ENCODE measurements at places on chromosomes 13 and 19.
A peak's percentile ranks its signal among the peaks of the same experiment; 100 is the strongest.

GRCh38 chr19:27745978-27746542, 1466.9 kb downstream of the UQCRFS1 start:
- DNase-seq: no peak

DNA sequence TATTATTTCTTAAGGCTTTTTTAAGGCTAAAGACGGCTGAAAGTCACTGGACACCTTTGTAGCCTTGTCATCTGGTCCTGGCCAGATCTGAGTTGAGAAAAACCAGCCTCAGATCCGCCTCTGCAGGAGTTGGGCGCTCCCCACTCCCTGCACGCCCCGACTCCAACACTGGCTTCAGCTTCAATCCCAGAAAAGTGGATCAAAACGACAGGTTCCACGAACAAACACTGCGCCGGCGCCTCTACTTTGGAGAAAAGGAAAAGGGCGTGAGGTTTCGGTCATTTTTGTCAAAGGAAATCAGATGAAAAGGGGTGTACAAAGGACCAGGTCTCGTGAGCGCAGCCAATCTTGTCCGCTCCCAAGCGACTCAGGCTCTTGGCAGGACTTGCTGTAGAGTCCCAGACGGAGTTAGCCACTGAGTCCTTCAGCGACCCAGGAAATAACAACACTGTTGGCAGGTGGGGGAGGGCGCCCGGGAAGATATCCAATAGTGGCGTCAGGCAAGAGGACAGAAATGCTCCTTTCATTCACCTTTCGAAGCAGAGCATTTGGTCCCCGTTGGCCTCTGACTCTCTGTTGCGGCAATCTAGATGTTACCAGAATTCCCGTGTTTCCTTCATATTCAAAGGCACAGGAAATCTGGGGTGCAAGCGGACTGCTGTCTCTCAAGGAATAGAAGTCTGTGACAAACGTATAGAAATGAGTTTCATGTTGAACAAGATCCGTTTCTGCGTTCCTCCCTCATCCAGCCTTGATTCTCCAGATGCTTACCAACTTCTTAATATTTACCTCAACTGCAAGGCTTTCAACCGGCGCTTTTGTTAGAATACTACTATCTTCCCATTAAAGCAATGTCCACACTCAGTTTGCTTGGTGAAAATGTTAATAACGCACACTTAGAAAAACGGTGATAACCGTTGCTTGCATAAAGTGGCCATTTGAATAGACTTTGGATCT, 1.8 kb upstream of the CCNA1 start:
- DNase-seq: no peak

DNA sequence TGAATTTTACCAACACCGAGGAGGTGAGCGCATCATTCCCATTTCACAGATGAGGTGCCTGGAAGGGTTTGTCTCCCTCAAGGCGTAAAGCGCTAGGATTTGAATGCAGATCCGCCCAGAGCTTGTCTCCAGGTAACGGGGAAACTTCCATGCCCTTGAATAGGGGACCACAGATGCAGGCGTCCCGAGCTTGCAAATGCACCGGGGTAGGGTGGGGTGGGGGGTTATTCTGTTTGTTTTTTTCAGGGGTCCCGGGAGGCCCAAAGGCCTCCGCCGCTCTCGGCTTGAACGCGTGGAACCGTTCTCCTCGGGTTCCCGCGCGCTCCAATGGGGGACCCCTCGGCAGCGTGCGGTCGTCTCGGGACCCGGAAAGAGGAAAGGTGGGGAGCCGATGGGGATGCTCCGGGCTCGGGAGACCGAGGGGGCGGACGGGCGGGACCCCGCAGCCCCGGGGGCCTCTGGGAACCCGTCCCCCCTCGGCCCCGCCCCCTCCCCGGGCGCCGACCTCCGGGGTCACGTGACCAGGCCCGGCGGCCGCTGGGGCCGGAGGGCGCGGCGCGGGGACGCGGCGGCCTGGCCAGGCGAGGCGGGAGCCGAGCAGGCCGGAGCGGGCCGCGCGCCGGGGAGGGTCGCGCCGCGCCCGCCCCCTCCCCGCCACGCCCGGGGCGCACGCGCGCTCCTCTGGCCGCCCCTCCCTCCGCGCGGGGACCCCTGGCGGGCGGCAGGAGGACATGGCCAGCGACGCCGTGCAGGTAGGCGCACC, at the start of gene PKN1:
PKN1 (plus strand) TSS at position 516 of the 763 bp plus-strand sequence; CDS start at position 732, 216 bp downstream.
- peak; percentile 30 for DNase-seq

DNA sequence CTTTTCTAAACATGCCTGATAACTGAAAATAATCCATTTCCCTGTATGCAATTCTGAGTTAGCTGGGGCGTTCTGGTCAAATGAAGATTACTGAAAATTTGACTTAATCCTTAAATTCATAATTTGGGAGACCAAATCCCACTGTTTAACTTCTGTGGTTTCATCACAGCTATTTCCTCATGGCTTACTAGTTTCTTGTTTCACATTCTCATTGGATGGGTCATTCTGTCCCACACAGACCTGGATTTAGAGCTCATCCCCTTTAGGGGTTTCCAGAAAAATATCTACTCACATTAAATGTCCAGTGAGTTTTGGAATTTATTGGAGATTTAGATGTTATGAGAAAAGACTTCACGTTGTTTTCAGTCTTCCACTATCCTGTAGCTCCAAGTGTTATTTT, 709.3 kb upstream of the KLHL1 start:
- no peak for DNase-seq

- no peak for DNase-seq
These were observed 1001.1 kb downstream of the OLFM4 start for GRCh38 chr13:54029720-54030119.

- no peak for DNase-seq
These were observed 82.3 kb upstream of the PDCD5 start for GRCh38 chr19:32498648-32499200.

- DNase-seq: no peak
These were observed 24.4 kb upstream of the SPACA4 start for GRCh38 chr19:48582168-48582567.

GRCh38 chr19:4878491-4878968, 11.1 kb upstream of the PLIN3 start:
- DNase-seq: no peak

All from DMS79 (cell line).